HuH-7 (cell line): ENCODE measurements at places on chromosomes 2 and 18.

DNA sequence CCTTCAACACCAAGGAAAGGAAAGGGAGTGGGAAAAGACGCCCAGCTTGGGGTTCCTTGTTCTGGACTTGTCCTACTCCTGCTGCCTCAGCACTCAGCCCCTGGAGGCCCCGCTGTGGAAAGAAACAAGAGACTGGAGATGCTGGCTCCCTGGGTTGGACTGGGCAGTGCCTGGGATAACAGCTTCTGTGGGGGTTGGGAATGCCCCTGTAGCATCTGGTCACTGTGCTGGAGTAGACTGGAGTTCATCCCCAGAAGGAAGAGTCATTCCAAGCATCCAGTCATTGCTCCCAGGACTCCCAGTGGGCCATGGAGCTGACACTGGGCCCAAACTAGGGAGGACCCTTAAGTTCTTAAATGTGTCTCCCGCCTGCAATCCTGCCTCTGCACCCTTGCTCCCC lies 129.3 kb upstream of the HAAO start:
- DNase-seq = no peak

DNA sequence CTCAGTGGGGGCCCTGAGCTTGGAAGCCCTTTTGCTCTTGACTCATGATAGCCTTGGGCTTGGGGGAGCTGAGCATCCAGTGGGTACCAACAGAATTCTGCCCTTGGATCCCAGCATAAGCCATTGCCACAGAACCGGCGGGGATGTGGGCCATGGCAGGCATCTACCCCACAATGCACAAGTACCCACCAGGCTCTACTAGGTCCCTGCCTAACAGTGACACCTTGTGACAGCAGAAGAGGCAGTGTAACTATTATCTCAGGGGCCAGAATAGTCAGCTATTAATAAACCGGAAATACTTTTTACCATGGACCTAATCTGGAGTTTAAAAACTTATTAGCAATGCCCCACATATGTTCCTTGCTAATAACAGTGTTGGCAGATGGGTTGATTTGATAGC lies 397.2 kb downstream of the TMEM182 start:
- DNase-seq = no peak

DNA sequence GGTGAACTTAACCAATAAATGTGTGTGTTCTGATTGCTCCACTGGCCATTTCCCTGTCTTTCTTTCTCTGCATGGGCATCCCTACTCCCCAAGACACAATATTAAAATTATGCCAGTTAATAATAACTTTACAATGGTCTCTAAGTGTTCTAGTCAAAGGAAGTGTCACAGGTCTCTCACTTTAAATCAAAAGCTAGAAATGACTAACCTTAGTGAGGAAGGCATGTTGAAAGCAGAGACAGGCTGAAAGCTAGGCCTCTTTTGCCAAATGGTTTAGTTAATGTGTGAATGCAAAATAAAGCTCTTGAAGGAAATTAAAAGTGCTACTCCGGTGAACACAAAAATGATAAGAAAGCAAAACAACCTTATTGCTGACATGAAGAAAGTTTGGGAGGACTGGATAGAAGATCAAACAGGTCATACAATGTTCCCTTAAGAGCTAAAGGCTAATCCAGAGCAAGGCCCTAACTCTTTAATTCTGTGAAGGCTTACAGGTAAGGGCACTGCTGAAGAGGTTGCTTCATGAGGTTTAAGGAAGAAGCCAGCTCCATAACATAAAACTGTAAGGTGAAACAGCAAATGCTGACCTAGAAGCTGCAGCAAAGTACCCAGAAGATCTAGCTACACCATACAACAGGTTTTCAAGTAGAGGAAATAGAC lies 44.0 kb upstream of the ARHGAP15 start:
- no peak for DNase-seq

DNA sequence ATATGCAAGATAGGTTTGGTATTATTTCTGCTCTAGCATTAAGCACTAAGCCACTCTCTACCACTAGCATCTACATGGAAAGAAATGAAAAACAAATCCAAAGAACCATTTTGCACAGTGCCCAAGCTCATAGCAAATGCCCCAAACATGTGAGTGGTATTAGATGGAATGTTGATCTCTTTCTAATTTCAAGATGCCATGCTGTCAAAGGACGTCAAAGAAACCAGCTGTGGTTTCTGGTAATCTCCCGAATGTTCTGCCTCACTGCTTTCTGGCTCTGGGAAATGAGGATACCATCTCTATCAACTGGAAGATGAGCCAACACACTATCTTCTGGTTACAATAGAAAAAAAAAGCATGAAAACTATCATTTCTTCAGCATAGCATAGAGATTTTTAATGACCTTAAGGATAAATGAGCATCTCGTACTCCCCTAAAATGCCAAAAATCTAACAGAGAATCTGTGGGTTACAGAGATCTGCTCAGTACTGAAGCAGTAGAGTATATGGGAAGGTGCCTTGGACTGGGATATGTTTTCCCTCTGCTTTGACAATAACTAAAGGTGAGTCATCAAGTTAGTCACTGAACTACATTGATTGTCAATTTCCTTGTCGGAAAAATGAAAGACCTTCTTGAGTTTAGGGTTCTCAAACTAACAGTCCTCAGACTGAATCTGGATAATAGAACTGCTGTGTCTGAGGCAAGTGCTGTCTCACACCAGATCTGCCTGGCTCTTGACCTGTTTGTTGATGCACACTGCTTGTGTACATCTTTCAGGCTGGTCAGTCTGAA lies 244.8 kb upstream of the NCKAP5 start:
- DNase-seq = no peak

- DNase-seq = no peak
Observed at GRCh38 chr2:42888321-42889245, 96.2 kb upstream of the HAAO start.

GRCh38 chr18:2893056-2893455 lies 46.2 kb downstream of the EMILIN2 start:
- no peak for DNase-seq
